ENCODE measurements at places on chromosomes 1 and 21.

DNA sequence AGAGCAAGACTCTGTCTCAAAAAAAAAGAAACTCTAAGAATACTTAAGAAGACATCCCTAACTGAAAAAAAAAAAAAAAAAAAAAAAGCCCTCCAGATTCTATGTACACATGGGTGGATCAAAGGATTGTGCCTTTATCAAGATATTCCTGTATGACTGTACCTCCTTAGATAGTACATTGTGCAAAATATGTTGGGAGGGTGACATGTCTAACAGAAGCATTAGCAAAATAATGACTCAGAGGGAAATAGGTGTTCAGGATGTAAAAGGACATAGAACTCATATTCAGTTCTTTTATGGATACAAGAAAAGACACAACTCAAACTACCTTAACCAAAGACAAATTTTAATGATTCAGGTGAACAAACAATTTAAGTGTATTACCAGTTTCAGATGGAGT is 269.8 kb upstream of the KAZN start:
- no peak for DNase-seq

- no peak for DNase-seq
These were observed 14.8 kb upstream of the BCL9 start for GRCh38 chr1:147526501-147526900.

GRCh38 chr1:200415227-200415626 is 5.4 kb upstream of the ZNF281 start:
- DNase-seq, result no peak

DNA sequence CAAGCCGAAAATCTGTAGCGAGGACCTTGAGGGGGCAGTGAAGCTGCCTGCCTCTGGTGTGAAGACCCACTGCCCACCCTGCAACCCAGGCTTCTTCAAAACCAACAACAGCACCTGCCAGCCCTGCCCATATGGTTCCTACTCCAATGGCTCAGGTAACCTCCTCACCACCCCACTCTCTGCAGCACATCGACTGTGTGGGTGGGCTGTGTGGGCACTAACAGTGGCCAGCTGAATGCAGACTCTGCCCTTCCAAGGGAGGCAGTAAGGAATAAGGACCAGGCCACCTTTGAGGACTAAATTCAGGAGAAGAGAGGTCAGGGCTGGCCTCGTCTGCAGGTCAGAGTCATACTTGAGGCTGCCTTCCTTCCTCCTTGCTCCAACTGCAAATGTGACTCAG is 25.5 kb upstream of the SARS1 start:
- DNase-seq, result no peak

DNA sequence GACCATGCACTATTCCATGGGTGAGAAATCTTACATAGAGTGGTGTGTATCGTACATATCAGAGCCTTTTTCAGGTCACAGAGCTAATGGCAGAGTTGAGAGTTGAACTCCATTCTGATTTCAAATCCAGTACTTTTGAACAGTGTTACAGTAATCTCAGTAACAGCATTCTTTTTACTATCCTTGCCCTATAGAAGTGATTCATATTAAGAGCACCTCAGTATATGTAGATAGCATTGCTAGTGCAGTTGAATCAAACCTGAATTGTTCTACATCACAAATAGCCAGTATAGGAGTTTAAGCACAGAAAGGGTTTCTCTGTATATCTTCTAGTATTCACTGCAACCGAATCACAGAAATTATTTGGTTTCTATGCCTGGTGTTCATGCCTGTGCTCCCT is 11.4 kb upstream of the GBP6 start:
- no peak for DNase-seq

- DNase-seq, result no peak
These were observed 5.0 kb upstream of the FMN2 start for GRCh38 chr1:240086726-240087125.

DNA sequence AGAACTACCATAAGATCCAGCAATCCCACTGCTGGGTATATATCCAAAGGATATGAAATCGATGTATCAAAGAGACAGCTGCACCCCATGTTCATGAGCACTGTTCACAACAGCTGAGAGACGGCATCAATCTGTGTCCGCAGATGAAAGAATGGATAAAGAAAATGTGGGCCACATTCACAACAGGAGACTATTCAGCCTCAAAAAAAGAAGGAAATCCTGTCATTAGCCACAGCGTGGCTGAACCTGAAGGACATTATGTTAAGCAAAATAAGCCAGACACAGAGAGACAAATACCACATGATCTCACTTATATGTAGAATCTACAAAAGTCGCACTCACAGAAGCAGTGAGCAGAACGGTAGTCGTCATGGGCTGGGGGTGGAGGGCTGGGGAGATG is 99.2 kb upstream of the IFFO2 start:
- DNase-seq, result no peak

DNA sequence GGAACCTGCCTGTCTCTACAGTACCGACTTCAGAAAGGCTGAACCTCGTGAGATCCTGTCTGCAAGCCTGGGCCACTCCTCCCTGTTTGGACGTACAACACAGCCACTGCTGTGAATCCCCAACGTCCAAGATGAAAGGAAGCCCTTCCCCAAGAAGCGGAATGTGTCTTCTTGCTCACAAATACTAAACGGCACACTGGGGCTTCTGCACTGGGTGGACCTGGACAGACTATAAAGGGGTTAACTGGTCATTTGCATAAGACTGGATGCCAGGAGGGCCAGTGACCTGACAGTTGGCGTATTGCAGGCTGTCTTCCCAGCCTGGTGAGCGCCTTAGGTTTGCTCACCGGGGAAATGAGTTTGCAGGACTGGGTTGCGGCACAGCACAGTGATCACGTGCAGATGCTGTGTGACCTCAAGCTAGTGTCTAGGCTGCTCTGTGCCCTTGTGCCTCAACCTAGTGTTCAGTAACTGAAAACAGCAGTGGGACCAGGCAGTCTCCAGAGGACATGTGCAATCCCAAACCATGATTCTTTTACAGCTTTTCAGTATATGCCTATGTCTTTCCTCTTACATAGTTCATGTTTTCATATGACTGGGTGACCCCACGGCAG is 19.5 kb upstream of the AJAP1 start:
- DNase-seq, result no peak

- DNase-seq, result no peak
These were observed 538 bp downstream of the GBP2 start for GRCh38 chr1:89125240-89125912.

DNA sequence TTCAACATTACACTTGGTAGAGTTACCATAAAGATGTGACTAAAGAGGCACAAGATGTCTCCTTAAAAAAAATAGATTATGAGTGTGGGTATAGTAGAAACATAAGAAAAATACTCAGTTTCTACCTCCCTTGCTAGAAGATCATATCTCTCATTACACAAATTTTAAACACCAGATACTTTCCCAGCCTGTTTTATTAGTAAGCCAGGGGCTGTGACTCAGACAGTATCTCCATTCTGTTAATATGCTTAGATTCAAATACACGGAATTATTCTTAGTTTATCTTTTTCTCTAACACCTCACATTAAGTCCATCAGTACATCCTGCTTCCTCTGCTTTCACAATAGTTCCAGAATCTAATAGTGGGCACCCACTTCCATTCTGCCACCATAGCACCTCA is 561.8 kb upstream of the ADAMTS5 start:
- no peak for DNase-seq

GRCh38 chr1:248686815-248687214 is 15.8 kb downstream of the OR14I1 start:
- no peak for DNase-seq

DNA sequence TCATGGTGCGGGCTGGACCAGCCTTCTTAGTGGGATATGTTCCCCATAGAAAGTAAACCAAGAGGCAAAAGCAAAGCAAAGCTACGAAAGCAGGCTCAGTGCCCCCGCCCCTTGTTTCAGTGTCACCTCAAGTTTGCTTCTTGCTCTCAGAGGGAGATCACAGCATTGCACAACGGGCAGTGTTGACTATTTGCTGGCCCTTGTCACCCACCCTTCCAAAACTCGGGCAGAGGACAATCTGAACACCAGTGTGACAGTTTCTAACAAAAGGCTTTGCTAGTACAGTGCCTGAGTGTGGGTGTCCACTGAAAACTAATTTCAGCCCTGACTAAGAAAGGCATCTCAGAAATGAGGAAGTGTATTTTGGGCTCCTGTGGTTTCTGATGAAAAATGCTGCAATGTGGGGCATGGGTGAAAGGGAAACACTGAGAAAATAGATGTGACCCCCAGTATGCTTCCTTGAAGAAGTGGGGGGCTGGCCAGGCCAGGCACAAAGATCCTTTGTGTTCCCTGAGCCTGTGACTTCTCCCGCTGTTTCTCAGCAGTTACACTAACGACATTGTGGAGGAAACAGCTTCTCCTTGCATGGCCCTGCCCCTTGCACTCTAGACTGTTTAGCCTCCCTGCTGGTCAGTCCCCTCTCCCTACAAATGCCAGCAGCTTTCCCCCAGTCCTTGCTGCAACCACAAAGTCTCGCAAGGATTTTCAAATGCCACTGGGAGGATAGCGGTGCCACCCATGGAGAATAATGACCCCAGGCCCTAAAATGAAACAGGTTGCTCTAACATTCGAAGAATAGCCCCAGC is 33.3 kb upstream of the KCNE1 start:
- DNase-seq, result no peak

GRCh38 chr1:226865590-226865989 is 4.8 kb upstream of the PSEN2 start:
- DNase-seq, result no peak

DNA sequence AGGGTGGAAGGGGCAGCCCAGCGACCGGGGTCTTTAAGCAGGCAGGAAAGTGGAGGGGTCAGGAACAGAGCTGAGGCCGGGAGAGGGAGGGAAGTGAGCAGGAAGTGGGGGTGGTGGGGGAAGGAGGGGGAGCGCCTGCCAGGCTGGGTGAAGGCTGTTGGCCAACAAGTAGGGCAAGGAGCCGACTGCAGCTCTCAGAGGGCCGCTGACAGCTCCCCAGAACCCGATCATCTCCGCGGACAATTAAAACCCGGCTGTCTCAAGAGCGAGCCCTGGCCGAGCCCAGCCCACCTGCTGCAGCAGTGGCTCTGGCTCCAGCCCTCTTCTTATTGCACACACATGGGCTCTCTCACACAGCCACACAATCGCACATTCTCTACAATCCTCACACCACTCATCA is 51.6 kb downstream of the GRIK3 start:
- no peak for DNase-seq

DNA sequence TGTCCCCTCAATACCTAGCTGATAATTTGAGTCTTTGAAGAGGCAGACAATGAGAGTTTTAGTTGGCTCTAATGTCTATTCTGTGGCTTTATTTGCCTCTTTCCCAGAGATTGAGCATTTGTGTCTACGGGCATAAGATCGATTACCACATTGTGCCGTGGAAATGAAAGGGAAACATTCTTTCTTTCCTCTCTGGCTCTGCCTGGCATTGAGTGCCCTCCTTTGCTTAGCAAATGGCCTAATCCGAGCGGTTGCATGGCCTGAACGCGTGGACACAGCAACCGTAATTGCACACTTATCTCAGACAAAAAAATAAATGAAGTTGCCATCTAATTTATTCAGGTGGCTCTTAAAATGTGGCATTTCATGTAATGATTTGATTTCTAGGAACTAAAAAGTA is 247.9 kb downstream of the ADGRL2 start:
- DNase-seq, result no peak

DNA sequence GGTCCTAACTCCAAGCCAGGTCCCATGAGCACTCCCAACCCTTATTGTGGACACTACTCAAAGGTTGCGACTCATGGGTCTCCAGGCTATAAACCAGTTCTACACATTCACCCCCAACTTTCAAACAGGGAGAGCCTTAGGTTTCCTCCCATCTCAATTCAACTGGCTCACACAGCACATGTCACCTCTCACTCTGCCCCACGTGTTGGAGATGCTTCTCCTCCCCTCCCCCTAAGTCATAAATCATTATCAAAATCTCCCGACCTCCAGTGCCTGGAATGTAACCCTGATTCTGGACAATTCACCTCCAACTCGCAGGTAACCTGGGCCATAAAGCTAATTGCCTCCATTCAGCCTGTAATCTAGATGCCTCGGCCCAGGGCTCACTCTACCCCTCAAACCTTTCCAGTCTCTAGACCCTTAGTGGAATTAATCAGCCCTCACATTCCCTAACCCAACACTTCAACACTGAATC is 595 bp downstream of the AK2 start:
- no peak for DNase-seq

DNA sequence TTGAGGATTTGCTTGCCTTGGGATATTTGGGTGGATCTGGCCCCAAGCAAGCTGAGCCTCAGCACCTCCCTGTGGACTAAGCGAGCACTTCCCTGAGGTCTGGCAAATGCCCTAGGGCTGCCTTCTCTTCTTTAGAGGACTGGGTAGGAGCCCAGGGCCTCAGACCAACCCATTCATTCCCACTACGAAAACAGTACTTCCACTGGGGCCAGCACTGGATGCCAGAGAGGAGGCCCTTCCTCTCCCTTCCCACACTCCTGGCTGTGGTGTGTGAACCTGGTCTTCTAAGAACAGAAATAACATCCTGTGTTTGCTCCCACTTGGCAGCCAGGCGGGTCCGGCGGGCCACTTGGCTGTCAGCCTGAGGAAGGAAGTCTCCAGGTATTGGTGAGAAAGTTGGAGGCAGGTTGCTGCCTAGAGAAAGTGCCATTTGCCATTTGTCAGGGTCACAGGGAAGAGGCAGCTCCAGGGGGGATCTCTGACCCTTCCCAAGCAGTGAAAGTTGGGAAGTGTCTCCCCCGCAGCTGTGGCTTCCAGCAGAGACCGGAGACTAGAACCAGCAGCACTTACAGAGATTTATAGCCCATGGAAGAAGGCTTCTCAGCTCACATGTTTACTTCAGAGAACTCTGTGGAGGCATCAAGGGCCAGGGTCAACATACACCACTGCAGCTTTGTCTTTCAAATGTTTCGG is 323.5 kb downstream of the SIPA1L2 start:
- DNase-seq, result no peak

GRCh38 chr1:240239309-240239708 is 147.6 kb downstream of the FMN2 start:
- no peak for DNase-seq

GRCh38 chr1:28417926-28418637 is 48.5 kb downstream of the PHACTR4 start:
- DNase-seq, result no peak

DNA sequence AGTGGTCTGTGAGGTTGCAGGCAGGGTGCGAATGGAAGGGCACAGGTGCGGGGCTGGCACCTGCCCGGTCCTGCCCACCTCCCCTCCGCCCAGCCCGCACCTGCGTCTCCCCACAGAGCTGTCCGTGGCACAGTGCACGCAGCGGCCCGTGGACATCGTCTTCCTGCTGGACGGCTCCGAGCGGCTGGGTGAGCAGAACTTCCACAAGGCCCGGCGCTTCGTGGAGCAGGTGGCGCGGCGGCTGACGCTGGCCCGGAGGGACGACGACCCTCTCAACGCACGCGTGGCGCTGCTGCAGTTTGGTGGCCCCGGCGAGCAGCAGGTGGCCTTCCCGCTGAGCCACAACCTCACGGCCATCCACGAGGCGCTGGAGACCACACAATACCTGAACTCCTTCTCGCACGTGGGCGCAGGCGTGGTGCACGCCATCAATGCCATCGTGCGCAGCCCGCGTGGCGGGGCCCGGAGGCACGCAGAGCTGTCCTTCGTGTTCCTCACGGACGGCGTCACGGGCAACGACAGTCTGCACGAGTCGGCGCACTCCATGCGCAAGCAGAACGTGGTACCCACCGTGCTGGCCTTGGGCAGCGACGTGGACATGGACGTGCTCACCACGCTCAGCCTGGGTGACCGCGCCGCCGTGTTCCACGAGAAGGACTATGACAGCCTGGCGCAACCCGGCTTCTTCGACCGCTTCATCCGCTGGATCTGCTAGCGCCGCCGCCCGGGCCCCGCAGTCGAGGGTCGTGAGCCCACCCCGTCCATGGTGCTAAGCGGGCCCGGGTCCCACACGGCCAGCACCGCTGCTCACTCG is 23.3 kb downstream of the FTCD start:
- no peak for DNase-seq

Data from activated CD4-positive, alpha-beta T cell treated with anti-CD3 and anti-CD28 coated beads, Interleukin-2, amount 50 U/mL, for 24 hours (primary cell).